ENCODE measurements at places on chromosomes 12 and 14.

- DNase-seq, result no peak
Observed at GRCh38 chr12:62601765-62602164, 135.1 kb downstream of the MON2 start.

GRCh38 chr14:73477618-73478266 lies 13.0 kb upstream of the RIOX1 start:
- DNase-seq, result no peak

DNA sequence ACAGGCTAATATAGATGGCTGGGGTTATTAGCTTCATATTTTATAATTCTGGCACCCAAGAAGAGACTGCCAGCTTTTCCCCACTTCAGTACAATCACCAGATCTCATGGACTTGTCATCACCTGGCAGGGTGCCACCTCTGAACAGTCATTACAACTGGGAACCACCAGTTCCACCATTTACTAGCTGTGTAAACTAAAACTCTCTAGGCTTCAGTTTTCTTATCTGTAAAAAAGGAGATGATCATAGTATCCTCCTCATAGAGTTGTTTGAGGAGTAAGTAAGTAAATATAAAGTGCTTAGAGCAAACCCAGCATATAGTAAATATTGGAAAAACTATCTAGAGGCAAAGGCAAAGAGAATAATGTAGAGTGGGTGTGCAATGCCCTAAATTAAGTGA lies 19.3 kb downstream of the CPNE8 start:
- peak; percentile 43 for DNase-seq

- DNase-seq, result no peak
Observed at GRCh38 chr14:65549429-65549828, 136.9 kb downstream of the FUT8 start.

GRCh38 chr12:79452906-79453305 lies 237.9 kb downstream of the PAWR start:
- DNase-seq, result no peak

- no peak for DNase-seq
Observed at GRCh38 chr12:25189656-25190055, 5.3 kb downstream of the DNAI7 start.

DNA sequence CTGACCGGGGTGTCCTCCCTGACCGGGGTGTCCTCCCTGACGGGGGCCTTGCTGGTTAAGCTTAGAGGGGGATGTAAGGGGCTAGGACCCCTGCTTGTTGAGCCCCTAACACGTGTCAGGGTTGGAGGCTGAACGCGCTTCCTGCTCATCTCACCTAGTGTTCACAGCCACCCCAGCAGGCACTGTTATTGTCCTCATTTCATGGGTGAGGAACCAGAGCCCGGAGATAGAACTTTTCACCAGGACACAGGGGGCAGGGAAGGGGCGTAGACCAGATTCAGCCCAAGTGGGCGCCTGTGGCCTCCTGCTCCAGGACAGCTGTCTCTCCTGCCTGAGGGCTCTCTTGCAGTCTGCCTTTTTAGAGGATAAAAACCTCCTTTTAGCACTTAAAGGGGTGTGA lies 236.3 kb downstream of the GLT1D1 start:
- DNase-seq, result no peak

GRCh38 chr12:51901121-51901817 lies 6.0 kb upstream of the ACVRL1 start:
- DNase-seq, result no peak

DNA sequence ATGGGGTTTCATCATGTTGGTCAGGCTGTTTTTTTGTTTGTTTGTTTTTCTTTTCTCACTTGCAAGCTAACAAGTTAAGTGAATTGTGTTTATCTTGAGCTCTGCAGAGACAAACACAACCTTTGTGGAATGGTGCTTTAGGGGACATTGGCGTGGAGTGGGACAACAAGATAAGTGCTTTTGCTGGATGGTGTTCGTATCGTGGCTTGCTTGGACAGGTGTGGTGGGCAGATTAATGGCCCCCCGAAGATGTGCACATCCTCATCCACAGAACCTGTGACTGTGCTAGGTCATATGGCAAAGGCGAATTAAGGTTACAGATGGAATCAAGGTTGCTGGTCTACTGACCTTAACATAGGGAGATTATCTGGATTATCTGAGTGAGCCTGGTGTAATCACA lies 7.0 kb downstream of the MLXIP start:
- no peak for DNase-seq

DNA sequence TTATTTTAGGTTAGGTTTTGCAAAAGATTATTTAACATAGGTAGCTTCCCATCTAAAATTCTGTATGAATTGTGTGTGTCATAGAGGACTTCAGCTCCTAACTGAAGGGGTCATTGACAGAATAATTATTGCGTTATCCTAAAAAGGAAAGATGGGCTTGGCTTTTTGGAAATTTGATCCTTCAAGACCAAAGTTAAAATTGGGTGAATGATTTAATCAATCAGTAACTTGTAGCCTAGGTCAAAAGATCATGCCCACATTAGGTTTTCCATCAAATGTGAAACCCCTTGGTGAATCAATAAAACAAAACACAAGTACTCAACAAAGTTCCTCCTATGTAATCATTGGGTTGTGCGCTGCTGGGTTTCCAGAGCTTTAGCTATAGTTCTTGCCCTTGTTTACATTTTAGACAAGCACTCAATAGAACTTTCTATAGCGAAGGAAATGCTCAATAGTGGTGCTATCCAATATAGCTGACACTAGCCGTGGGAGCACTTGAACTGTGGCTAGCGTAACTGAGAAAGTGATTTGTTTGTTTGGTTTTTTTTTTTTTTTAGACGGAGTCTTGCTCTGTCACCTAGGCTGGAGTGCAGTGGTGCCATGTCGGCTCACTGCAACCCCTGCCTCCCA lies 37.6 kb upstream of the ARHGAP5 start:
- DNase-seq, result no peak

DNA sequence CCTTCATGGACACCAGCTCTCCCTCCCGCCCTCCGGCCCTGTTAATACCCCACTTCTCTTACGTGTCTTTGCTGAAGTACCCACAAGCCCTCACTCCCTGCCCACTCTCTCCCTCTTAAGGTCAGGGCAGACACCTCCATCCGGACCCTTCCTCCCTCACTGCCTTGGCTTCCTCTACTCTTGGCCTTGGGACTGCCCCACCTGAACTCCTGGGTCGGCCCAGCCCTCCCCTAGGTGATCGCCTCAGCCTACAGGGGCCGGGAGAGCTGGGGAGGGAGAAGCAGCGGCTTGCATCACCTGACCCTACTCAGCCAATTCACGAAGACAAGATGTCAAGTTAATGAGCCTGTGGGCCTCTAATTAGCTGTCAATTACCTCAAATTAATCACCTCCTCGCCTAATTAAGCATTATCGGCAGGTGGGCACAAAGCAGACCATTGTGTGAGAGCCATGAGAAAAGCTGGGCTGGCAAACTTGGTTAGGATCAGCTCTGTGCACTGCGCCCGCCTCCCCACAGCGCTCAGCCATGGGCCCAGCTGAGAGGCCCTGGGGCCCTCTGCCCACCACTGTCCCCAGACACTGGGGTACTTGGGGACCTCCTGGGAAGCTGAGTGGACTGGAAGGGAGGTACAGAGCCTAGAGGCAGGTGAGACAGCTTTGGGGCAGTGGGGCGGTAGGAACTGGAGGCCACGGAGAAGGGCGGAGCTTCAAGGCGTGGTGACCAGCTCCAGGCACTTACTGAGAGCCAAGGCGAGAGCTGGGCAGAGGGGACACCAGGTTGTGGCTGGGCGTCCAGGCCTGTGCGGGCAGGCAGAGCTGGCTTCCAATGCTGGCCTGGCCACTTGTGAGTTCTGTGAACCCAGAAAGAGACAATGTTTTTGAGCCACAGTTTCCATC lies 25.1 kb upstream of the VSX2 start:
- no peak for DNase-seq

DNA sequence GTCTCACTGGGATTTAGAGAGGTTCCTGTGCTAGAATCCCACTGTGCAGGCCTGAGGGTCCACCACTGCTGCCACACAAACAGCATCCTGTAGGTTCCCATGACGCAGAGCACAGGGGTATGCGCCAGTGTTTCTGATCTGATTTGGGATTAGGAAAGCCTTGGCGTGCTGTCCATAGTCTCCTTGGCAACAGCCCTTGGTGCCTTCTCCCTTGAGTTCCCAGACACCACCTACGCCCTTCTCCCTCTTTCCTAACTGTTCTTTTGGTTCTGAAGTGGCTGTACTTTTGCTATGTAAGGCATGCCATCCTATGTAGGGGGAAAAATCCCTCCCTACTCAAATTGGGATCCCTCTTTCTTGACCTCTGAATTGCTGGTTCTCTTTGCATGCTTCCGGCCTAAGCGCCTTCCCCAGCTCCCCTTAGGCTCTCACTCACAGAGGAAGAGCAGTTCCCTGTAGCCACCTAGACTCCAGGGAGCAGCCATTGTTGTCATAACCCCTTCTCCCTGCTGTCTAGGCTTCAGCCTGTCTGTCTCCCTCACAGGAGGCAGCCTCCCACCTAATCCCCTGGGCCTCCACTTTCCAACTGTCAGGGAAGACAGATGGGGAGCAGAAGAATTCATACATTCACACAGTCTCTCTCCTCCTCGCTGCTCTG lies 14.8 kb upstream of the RIC8B start:
- DNase-seq, result no peak

- no peak for DNase-seq
Observed at GRCh38 chr12:39685854-39686657, 66.5 kb upstream of the ABCD2 start.

GRCh38 chr14:101916816-101917412 lies 47.5 kb upstream of the DYNC1H1 start:
- DNase-seq, result no peak

DNA sequence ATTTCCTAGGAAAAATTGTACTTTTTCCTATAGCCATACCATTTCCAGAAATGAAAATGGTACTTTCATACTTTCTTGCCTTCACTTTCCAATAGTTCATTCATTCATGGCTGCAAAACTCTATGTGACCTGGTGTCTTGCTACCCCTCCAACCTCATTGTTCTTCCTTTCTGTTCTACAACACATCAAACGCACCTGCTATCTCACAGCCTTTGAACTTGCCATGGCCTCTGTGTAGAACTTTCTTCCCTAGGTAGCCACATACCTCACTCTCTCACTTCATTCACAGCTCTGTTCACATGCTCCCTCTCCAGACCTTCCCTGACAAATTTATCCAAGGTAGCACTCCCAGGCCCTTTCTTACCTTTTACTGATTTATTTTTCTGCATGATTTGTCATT lies 149.2 kb downstream of the DUSP6 start:
- no peak for DNase-seq

GRCh38 chr14:63891148-63891975 lies 38.6 kb downstream of the SYNE2 start:
- no peak for DNase-seq

GRCh38 chr12:62724947-62725451 lies 210.0 kb downstream of the PPM1H start:
- DNase-seq, result no peak

DNA sequence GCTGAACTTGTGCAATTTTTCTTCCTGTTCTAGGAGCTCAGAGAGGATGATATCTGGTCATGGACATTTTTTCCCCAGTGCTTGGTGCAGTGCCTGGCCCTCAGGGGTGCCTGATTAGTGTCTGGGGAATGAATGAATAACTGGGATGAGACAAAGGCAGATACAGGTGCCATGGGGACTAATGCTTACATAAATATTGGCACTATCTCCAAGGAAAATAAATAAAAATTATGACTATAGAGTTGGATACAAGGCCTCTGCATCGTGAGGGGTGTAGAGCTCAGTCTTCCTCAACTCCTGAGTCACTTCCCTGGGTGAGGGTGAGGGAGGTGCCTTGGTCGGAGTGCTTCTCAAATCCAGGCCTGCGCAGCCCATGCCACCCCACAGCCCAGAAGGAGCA lies 188.6 kb downstream of the KCNA5 start:
- no peak for DNase-seq

DNA sequence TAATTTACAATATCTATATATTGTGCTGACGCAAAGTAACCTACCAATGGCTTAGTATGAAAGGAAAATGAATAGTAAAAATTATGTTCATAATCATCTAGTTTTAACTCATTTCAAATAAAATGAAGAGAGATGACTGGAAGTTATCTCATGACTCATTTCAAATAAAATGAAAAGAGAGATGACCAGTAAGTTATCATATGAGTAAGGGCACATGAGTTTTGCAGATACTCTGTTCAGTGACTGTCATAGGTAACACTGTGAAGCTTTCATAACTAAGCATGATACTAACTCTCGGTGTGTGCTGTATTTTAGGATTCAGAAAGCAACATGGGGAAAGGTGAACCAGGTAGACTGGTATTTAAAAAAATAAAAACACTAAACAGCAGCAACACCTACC lies 364.5 kb upstream of the DIO2 start:
- no peak for DNase-seq

DNA sequence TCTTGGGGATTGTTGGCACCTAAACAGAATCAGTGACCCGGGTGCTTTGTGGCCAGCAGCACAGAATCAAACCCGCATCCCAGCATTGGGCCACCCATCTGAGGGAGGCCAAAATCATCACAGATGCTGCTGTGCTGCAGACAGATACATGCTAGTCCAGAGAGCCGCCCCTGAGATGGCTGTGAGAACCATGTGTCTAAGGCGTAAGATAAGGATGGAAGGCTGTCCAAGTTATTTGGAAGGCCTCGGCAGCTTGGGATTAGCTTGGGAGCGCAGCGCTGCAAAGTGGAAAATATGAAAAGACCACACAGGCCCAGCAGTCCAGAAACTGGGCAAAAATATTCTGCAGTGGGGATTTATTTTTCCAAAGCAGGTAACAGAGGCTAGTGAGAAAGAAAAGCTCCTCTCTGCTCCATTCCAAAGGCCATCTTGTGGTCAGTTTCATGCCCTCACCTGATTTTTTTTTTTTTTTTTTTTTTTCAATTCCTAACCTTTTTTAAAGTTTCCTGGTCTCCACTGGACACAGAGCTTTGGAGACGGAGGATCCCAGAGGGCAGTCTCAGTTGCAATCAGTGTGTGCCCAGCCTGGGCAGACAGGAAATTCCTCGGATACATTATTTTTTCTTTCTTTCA lies 178.9 kb upstream of the BCL2L14 start:
- no peak for DNase-seq

DNA sequence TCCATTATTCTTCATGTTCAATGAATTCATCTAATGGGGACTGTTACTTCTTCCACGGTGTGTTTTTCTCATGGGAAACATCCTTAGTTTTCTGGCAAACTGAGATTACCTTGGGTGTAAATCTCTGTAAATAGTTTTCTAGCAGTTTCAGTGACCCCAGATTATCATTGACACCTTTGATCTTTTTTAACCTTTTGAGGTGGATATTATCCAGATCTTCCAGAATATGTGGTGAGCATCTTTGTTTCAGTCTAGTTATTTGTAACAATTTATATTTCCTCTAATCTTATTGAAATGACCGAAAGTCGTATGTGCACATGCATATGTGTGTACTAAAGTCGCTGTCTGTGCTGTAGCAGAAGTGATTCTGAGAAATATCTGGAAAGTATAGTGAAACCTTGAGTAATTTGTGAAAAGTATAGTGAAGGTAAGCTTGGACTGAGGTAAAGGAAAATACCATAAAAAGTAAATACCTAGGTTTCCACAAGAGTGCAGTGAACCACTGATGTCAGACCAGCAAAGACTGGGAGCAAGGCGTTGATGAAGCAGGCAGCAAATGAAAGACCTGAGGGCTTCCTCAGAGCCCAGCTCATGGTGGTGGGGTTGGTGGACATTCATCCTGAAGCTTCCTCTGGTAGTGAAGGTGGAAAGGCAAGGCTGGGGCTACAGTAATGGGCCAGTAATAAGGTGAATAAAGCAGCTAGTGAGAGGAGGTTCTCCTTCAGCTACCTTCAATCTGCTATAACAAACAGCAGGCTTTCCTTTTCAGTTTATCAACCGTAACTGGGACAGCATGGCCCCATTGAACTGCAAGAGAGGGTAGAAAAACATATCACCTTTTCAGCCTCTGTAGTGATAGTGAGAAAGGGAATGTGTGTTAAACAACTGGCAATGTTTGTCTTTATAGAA lies 480.2 kb upstream of the FBXO33 start:
- no peak for DNase-seq
